ENCODE measurements at places on chromosomes 1 and 21.

- DNase-seq: no peak
These were observed 44.4 kb downstream of the KANK4 start for GRCh38 chr1:62274496-62275485.

DNA sequence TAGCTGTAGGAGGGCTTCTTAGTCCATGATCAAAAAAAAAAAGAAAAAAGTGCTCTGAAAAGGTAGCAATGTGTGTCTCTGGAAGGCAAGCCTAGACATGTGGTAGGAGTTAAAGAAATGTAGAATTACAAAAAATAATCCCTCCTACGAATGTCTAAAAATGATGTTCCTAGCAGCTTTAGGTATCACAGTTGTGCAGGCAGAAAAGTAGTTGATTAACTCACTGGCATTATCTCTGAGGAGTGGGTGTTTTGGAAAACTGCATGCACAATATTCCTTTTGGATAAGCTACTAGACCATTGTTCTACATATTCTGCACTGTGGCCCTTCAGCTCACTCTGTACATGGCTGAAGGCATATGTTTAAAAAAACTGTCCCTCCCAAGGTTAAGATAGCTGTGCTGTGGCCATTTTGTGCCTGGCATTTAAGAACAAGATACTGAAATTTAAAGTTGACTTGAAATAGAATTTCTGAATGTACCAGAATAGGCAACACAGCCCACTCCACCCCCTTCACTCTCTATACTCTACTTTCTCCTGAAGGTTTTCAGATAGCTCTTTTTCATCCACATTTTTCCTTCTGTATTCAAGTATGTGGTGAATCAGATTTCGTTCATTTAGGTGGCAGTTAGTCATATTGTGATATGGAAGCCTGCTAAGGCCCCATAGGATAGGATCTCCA is 463.9 kb upstream of the LRRC7 start:
- DNase-seq: no peak

GRCh38 chr1:58442114-58442513 is 104.4 kb downstream of the OMA1 start:
- no peak for DNase-seq

GRCh38 chr1:41572224-41572623 is 87.7 kb upstream of the EDN2 start:
- no peak for DNase-seq

GRCh38 chr1:92910081-92910480 is 51.2 kb downstream of the DIPK1A start:
- no peak for DNase-seq
